ENCODE measurements at places on chromosomes 7 and 10.

DNA sequence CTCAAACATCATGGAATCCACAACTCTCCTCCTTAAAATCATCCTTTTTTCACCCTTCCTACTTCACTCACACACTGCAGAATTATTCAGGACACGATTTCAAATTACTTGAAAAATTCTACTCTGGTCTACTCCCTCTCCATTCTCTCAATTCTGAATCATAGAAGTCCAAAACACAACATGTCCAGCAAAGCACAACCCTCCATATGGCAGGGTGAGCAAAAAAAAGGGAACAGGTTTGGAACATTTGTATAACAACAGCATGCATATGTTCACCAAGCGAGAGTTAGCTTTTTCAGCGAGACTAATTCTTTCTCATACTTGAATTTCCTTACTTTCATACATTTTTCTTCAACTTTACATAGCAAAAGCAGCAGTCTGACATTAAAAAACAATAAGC, 73.4 kb downstream of the ABI1 start:
- no peak for DNase-seq

- DNase-seq = no peak
Observed at GRCh38 chr10:85611746-85612377, 754.7 kb downstream of the GRID1 start.

DNA sequence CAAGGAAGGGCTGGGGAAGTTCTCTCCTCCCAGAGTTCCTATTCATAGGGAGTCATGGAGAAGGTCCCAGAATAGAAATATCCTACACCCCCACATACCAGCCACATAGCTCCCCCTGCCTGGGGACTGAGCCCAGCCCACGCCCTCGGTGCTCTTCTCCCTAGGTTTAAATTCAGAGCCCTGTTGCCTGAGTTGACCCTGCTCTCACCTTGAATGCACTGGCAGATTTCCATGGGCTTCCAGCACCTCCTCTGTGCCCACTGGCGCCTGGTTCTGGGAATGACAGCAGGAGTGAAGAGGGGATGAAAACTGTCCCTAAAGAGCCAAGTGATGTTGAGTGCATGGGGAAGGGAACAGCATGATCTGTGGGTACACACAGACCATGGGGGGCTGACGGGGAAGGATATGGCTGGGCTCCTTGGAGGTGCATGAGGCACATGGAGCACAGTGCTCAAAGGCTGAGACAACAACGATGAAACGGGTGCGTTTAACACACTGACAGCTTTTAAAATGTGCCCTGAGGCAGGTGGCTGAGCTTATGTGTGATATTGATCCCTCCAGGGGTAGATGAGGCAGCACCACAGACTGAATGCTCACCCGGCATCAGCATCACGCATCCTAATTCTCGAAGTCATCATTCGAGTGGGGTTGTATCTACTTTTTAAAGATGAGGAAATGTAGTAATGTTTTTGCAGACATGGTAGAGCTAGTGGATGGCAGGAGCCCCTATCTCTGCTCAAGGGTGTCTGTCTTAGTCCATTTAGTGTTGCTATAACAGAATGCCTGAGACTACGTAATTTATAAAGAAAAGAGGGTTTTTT, 53.7 kb upstream of the IGFBP3 start:
- DNase-seq = no peak

DNA sequence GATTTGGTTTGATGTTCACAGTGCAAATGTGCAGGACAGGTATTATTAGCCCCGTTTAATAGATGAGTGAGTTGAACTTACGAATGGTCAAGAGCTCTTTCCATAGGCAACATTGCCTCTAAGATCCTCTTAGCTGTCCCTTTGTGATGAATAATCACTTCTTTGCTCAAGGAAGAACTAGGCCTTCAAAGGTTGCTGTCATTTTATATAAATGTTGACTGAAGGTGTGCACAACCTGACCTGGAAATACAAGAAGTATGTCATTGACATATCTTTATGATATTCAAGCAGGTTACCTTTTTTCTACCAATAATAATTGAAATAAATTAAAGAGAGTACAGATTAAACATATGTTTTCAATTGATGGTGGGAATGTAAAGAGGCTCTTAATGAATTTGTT, 48.5 kb upstream of the GLCCI1 start:
- no peak for DNase-seq

DNA sequence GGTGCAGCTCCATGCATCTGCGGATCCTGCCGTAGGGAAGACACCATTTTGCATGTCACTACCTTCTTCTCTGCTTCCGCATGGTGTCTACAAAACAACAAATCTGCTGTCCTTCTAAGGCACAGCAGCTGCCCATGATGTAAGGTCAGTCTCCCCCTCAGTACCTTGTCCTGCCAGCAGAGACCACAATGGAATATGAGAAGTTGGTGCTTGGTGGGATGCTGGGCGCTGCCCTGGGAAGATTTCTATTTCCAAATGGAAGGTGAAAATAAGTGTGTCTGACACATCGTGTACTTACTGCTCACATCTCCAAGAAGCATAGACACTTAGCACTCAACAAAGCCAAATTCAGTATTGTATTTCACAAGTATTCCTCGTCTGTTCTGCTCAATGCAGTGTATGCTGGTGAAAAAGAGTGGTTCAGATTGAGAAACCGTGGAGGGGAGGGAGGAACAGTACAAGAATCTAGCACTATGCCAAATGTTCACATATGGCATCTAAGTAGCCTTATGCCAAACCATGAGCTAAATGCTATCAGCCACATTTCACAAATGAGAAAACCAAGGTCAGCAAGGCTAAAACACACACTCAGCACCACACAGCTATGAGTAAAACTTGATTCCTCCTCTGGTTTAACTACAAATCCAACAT, 95.0 kb downstream of the GRB10 start:
- DNase-seq = no peak

DNA sequence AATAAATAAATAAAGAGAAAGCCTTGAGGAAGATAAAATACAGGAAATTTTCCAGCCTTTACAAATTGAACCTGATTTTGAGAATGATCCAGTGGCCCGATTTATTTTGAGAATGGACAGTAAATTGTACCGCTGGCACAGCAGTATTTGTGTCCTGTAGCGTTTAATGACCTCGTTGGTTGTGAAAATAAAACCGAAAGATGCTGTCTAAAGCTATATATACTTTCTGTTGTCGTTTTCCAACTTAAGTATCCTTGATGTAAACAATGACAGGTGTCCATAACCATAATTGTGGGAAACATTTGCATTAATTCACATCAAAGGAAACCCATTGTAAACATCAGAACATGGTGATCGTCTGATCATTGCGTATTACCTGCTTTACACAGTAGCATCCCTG, 38.8 kb downstream of the TBXAS1 start:
- DNase-seq = no peak

GRCh38 chr10:43084812-43085211, 7.9 kb downstream of the RET start:
- DNase-seq = no peak

GRCh38 chr10:106136175-106136574, 1028.3 kb downstream of the SORCS1 start:
- no peak for DNase-seq

DNA sequence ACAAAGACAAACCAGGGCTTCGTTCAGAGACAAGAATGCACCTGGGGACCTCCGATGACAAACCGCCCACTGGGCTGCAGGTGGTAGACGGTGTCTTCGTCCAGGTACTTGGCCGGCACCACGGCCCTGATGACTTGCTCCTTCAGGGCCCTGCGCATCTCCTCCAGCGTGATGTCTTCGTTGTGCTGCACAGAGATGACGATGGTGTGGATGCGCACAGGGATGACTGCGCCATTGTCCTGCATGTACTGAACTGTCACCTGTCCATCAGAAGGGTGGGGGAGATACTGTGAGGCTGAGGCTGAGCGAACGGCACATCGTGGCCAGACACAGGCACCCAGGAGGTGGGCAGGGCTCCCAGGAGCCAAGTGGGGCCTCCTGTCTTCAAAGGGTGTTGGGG, 13.1 kb downstream of the MAT1A start:
- no peak for DNase-seq

DNA sequence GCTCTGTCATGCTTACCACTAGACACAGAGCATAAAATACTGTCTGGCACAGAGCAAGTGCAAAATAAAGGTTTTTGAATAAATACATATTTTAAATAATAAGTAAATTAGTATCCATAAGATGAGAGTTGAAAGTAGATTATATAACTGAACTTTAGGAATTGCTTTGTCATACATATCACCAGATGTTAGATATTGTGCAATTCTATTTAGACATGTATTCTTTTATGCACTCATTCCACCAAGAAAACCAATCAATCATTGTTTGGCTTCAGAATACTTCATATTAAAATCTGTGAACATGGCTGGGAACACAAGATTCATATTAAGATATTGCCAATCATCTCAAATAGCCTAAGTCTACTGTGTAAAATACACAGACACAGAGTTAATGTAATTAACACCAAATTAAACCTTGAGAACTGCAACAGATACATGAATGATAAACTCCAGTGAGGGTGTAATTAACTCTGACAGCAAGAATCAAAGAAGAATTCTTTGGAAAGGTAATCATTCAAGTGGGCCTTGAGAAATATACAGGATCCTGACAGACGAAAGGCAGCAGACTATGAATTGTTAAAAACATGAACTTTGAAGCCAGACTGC, 201.0 kb upstream of the PTN start:
- DNase-seq = no peak

DNA sequence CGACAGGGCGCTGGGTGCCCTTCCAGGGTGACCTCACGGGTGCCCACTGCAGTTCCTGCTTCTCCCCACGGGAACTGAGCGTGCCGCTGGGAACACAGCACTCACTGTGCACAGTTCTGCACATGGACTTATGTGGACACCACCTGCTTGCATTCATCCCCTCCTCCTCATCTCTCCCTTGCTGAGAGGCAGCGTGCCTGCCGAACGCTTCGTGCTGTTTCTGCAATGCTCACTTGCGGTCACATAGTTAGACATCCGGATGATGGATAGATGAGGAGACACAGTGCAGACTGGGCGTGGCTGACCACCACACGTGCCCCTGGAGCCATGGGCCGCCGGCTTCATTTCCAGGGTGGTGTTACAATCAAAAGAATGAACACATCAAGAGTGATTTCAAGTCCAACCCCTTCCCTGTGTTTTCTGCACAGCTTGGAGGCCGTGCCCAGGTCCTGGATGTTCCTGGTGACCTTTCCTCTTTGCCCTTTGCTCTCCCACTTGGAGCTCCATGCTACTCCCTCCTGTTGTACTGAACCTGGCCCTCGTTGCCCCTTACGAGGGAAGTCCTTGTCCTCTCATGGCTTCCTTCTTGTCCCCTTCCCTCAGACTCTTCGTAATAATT, 119.4 kb downstream of the VIPR2 start:
- DNase-seq = no peak

DNA sequence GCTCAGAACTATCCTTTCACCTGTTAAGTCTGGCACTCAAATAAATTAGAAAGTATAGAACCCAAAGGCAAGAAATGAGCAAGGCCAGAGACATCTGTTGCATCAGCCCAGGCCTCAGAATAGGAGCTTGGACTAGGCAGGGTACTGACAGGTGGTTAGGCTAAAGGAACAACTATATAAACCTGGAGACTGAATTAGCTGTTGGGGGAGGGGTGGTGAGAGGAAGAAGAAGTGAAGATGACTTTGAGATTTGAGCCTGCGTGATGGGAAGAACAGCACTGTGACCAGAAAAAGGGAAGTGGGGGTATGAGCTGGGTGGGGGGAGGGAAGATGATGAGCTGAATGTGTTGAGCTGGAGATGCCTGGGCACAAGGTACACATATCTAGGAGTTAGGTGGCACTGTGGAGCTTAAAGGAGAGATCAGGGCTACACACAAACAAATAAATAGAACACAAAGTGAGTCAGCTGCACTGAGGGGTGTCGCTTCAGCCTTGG, 244.7 kb downstream of the PTEN start:
- no peak for DNase-seq

DNA sequence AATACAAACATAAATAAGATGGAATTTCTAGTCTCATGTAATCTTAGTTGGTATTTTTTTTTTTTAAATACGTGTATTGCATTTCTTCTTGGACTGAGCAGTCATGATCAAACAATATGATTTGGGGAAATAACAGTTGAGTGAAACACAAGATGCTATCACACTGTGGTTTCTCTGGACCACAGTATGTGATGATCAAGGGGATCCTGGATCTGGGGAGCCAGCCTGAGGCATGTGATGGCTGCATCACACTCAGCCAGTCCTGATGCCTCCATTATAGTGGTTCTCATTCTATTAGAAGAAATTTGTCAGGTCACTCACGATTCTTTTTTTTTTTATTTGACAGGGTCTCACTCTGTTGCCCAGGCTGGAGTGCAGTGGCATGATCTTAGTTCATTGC, 495.9 kb upstream of the POT1 start:
- no peak for DNase-seq

GRCh38 chr7:150377635-150378034, 1.5 kb upstream of the ZNF775 start:
- DNase-seq = no peak

DNA sequence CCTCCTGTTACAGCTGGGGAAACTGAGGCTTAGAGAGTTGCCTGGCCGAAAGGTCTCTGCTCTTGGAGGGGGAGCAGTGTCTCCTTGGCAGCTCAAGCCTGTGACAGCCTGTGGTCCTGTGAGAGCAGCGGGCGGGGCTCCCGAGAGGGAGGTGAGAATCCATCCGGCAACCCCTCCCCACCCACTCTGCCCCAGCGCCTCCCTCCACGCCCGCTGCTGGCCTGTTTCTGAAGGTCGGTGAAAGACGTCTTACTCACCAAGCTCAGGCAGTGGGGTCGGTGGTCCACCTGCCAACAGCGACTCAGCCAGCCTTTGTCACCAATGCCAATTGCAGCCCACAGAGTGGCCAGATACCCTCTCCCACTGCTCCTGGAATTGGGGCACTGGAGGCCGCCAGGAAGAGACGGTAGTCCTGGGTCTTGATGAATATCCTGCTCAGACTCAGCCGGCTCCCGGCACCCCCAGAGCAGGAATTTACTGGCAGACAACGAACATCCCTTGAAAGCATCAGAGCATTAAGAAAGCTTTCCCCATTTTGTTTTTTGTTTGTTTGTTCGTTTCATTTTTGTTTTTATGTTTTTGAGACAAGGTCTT, 7.4 kb upstream of the TTYH3 start:
- DNase-seq = no peak

DNA sequence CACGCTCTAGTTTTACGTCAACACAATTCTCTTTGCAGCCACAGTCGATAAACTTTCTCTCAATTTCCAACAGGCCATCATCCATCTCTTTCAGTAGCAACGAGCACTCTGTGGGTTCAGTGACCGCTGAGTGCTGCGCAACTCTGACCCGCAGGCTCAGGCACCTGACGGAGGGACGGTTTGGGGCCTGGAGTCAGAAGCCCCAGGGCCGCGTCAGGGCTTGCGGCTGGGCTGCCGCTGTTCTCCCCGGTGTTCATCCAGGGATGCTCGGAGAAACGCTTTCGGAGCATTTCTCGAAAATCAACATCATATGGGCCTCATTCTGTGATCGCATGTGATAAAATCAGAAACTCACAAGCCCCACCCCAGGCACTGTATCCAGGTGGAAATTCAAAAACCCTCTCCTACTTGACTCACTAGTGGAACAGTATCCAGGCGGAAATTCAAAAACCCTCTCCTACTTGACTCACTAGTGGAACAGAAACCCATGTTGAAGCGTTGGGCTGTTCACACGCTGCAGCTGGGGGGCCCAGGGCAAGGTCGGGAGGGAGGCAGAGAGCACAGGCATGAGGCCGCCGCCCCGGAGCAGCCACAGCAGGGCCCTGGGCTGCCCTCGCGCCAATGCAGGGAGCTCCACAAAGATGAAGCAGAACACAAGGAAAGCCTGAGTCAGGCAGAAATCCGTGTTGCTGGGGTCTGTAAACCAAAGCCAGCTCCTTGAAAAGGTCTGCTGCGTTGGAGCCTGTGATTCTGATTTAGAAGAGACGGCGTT, 73.3 kb upstream of the NKX6-2 start:
- no peak for DNase-seq

GRCh38 chr7:46317256-46317655, 396.2 kb upstream of the IGFBP3 start:
- DNase-seq = no peak

GRCh38 chr7:134562136-134562535, 13.2 kb downstream of the AKR1B15 start:
- no peak for DNase-seq

Data from activated T-cell treated with anti-CD3 and anti-CD28 coated beads for 24 hours (primary cell).